SHP77 (cell line): ENCODE measurements at places on chromosomes 12 and 14.

DNA sequence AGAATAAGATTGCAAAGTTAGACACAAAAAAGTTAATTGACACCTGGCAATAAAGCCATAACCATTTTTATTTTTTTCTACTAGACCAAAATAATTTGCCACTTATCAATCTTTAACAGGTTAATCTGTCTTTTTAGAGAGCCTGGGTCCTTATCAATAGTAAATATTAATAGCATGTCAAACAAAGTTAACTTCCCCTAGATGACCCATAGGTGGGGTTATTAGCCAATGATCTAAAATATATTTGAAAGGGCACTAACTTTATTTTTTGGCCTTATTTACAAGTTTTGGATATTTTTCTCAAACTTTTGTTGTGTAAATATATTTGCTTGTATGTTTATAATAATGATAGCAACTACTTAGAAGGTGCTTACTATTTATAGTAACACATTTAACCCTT lies 3.9 kb downstream of the ANKRD33 start:
- DNase-seq, result no peak

- no peak for DNase-seq
Observed at GRCh38 chr12:65630555-65630954, 193.7 kb upstream of the HMGA2 start.

GRCh38 chr12:32983968-32984367 lies 87.4 kb upstream of the PKP2 start:
- DNase-seq, result no peak

DNA sequence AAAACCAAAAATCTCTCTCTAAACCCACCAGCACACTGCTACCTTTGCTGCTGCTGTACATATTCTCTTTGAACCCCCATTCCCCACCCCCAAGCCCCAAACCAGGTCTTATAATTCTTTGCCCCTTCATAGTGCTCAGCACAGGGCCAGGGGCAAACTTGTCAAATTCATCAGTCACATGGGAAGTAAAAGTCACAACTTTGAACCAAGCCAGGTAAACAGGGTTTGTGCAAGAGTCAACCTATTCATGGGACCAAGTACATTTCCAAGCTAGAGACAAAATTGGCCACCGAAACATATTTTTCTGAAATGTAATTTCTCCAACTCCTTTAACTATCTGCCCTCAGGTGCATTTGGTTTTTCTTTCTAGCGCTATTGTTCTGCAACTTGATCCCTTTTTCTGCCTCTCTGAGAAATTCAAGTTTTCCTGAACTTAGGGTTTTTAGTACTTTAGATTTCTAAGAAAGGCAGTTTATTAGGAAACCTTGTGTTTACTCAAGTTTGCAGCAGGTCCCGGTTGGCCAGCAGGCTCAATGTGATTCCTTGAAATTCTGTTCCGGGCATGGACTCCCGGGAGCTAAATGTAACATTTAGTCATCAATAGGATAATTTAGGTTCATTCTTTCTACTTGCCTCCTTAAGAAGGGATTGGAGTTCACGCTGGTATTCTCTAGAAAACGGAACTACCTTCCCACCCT lies 230.5 kb downstream of the EFCAB11 start:
- no peak for DNase-seq

DNA sequence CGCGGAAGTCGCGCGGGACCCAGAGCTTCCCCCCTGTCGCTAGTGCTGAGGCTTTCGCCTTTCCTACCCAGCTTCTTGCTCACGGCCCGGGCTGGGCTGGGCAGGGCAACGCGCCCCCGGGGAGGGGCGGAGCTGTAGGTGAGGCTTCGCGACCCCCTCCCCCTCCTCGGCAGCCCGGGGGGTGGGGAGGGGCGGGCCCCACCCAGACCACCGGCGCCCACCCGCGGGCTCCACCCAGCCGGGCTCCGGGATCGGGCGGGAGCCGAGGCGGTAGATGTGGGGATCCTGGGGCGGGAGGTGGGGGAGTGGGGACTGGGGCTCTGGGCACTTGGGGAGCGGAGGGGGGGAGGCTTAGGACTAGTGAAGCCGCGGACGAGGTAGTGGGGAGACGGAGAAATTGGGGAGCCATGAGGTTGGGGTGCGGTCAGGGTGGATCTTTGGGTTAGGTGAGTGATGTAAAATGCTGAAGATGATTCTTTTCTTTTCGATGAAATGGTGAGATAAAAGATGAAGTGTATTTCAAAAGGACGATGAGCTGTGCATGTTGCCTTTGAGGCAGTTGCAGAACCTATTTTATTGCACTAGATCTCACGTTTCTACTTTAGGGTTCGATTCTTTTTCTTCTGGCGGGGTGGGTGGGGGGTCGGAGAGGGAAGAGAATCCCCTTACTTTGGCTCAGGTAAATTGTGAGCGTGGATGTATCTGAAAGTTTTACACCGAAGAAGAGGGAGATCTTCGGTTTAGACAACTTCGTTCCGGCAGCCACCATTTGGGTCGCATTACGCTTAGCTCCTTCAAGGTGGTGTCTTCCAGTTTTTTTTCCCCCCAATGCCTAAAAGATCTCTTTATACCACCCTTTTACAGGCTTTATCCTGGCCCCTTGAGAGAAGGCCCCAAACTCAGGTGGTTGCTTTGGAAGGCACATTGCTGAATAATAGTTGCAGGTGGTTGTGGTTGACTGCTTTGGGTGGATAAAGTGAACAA lies 619 bp downstream of the ERC1 start:
- DNase-seq, result peak; percentile 42

DNA sequence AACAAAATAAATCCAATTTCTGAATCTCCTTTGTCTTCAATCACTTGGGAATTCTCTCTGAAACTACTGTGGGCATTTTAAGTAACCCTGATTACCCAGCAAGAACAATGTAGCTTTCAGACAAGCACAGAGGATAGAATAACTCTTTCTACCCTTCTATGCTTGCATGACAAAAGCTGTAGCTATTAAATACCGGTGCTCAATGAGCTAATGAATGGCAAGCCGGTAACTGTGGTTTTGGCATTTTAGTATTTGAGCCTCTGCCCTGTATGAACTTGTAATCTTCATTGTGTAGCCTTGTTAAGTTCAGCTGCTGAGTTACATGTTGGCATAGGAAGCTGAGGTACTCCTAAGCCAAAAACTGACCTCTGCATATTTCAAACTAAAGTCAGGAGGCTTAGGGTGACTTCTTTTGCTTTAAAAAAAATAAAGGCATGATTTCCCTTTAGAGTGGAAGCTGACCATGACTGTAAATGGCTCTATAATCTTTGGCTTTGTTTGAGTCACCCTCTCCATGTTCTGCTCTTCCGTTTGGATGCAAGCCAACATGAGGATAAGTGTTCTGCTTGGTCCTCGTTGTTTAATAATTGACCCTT lies 171.0 kb upstream of the HIF1A start:
- peak; percentile 25 for DNase-seq

DNA sequence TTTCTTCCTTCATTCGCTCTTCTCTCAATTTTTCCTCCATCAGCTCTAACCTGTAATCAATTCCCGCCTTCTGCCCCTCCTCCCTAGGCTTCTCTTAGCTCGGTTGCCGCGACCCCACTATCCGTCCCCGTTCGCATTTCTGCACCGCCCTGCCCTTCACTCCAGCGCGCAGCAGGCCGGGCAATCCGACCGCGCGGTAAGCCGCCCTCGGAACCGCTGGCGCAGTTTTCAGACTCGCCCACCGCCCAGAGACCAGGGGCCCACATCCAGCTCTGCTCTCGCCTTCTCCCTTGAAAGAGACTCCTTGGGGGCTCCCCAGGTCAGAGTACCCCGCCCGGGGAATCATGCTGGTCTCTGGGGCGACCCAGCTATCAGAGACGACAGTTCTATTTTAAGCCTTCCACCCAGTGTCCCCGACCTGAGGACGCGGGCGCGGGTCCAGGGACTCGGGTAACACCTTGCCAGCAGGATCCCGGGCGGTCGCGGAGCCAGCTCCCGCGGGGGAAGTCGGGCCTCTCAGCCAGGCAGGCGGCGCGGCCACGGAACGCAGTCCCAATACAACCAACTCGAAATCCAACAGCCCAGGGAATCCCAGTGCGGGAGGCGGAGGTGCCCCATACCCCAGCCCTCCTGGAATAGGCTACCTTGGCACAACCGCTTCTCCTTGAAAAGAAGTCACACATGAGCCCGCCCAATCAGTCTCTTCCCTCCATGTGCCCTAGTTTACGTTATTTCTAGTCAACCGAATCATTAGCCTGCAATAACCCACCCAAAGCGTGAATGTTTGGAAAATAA lies 5.7 kb upstream of the SLC38A4 start:
- DNase-seq, result no peak

DNA sequence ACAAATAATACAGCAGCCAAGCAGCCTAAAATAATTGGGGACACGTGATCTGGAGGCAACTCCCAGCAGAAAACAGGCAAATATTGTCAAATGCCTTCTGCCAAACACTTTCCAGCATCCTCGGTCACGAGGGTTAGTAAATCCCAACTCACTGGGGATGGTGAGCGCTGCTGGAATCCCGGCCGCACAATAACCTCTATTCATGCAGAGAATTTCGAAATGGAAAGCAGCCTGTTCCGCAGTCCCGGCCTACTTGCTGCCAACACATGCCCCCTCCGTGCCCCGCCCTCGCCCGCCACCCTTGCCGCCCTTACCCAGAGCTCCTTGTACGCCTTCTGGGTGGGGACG lies 62.2 kb downstream of the RFX4 start:
- DNase-seq, result peak; percentile 43

GRCh38 chr12:94230357-94230905 lies 82.1 kb downstream of the PLXNC1 start:
- no peak for DNase-seq

DNA sequence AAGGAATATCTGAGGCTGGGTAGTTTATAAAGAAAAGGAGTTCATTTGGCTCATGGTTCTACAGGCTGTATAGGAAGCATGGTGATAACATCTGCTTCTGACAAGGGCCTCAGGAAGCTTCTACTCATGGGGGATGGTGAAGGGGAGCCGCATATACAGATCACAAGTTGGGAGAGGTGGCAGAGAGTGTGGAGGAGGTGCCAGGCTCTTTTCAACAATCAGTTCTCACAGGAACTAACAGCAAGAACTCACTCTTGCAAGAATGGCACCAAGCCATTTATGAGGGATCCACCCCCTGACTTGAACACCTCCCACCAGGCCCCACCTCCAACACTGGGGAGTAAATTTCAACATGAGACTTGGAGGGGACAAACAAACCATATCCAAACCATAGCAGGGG lies 3.5 kb upstream of the TSPAN11 start:
- DNase-seq, result no peak

GRCh38 chr12:31590642-31591379 lies at the start of gene DENND5B:
DENND5B (minus strand) TSS chr12:31591136; CDS start chr12:31590832, 304 bp downstream.
- DNase-seq, result peak; percentile 95

DNA sequence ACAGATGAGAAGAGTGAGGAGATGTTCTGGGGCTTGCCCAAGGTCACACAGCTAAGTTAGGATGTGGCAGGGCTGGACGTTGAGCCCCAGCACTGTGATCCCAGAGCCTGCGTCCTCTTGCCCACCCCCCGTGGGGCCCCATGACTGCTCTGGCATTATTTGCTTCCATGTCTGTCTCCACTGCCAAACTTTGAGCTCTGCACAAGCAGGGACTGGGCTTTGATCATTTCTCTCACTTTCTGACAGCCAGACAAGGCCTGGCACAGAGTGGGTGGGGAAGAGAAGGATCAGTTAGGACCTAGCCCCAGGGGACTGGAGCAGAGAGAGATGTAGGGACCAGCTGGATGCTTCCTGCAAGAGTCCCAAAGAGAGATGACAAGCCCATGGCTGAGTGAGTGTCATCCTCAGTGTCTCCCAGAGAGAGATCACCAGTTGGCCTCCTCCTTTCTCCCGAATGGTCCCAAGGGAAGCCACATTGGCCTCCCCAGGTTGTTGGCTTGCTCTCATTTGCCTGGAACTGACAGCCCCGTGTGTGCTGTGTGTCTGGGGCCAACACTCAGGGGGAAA lies 126.7 kb upstream of the PWP1 start:
- DNase-seq, result no peak

GRCh38 chr12:712172-712863 lies 40.1 kb upstream of the WNK1 start:
- DNase-seq, result no peak

DNA sequence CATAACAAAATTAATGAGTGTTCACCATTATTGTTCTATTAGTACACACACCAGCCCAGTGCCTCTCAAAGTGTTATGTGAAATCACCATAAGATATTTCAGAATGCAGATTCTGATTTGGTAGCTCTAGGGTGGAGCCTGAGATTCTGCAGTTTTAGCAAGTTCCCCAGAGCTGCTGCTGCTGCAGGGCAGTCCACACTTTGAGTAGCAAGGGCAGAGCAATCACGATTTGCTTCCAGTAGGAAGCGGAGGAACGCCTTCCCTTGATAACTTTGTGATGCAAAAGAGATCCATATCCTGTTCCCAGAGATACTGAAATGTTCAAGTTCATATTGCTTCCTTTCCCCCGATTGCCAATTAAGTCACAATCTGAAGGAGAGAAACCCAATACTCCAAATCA lies 57.9 kb downstream of the SLC17A8 start:
- no peak for DNase-seq

GRCh38 chr12:110079477-110080400 lies 31.4 kb upstream of the C12orf76 start:
- no peak for DNase-seq
